ENCODE measurements at places on chromosomes 3 and 15.

GRCh38 chr3:61371123-61371522 is 119.9 kb upstream of the FHIT start:
- peak; percentile 5 for DNase-seq

DNA sequence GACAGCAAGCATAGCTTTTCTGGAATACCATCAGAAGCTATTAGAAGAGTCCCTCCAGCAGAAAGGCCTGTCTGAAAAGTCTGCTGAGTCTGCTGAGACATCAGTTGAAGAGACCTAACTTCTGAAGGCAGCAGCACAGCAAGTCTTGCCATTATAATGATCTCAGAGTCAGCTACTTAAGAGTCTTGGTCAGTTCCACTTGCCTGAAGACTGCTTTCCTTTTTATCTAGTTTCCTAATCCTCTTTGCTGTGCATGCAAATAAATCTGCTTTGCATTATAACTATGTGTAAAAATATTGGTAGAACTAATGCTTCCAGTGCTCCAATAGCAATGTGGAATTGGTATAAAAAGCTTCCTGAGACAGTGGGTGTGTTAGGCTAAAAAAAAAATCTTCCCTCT is 34.9 kb upstream of the CPOX start:
- no peak for DNase-seq

DNA sequence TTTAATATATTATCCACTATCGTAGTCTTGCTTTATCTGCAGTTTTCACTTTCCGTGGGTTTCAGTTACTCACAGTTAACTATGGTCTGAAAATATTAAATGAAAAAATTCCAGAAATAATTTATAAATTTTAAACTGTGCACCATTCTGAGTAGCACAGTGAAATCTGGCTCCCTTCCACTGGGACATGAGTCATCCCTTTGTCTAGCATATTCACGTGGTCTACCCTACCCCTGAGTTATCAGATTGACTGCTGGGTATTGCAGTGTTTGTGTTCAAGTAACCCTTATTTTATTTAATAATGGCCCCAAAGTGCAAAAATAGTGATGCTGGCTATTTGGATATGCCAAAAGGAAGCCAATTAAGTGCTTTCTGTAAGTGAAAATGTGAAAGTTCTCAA is 539.5 kb upstream of the AGTR1 start:
- DNase-seq: no peak

- peak; percentile 40 for DNase-seq
Measured at GRCh38 chr15:29139540-29140459, 129.8 kb downstream of the NSMCE3 start.

- DNase-seq: peak; percentile 6
Measured at GRCh38 chr15:63971427-63971805, 74.9 kb downstream of the DAPK2 start.

DNA sequence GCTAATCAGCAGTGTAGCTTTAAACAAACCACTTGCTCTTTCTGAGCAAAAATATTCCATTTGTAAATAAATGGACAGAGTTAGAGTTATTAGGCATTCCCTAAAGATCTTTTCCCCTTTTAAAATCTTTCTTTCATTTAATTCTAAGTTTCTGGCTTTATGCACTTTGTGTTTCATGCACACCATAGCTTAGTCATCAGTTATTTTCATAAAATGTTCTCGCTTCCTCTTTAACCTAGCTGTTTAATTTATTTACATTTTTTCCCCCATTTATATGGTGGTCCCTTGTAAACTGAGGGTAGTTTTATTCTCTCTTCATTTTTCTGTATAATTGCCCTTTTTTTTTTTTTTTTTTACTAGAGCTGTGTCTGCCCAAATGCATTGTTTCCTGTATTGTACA is 315.0 kb upstream of the LRRFIP2 start:
- no peak for DNase-seq

- no peak for DNase-seq
Measured at GRCh38 chr3:42749753-42750231, 23.3 kb downstream of the CCDC13 start.

- no peak for DNase-seq
Measured at GRCh38 chr3:122496508-122496907, 18.2 kb downstream of the KPNA1 start.

DNA sequence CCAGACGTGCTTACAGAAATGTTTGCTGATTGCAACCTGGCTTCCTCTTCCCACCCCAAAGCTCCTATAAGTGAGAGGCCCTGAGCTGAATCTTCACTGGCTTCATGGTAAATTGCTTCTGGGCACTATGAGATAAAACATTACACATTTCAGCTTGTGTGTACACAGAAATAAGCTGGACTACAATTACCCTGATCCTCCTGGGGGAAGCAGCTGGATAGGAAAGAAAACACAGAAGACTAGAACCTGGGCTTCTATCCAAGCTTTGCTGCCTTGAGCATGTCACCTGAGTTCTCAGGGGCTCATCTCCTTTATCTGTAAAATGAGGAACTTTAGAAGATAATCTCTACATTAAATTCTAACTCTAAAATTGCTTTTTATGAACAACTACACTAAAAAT is 40.3 kb downstream of the THBS1 start:
- DNase-seq: no peak

- no peak for DNase-seq
Measured at GRCh38 chr3:112974178-112974517, 755 bp downstream of the CD200R1 start.

DNA sequence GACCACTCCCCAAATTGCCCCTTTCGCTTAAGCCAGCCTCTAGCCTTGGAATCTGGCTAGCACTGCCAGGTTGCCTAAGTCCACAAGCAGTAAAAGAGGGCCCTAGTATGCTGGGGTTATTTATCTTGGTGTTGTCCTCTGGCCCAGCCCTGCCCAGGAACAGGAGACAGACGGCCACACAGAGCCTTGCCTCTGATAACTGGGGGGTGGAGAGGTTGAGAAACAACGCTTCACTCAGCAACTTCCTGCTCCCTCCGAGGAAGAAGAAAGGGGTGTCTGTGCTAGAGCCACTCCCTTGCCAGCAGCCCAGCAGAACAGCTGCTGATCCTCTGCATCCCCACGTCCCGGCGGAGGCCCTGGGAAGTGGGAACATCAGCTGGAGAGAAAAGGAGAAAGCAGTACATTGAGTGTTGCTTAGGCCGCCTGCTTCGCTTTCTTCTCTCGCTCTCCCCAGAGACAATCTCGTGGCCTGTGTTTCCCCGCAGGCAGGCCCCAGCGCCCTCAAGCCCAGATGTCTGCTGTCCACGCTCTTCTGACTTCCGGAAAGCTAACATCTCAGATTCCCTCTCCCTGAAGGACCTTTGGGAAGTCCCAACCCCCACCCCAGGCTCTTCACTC is 22.6 kb upstream of the C3orf70 start:
- DNase-seq: no peak

DNA sequence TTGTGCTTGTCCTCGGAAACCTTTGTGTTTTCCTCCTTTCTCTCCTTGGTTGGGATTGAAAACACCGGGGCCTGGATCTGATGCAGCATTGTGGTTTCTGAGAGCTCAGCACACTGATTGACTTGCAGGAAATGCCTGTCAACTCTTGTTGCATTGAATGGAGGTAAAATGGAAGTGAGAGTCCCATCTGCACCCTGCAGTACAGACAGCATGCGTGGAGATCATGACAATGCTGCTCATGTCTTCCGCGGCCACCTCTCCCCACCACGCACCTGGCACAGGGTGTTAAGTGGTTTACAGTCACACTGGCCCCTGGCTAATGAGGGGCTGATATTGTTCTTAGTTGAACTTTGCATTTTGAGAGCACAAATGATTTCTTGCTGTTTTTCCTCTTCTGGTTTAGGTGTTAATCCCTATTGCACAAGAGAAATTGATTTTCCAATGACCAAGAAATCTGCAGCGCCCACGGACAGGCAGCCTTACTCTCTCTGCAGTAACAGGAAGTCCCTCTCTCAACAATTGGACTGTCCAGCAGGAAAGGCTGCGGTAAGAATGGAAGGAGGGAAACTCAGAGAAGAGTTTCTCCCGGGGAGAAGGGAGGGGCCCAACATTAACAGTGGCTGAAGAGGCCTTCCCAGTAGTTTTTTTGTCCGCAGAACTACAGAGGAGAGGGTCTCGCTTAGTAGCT is 58.5 kb downstream of the STARD5 start:
- DNase-seq: no peak

- DNase-seq: no peak
Measured at GRCh38 chr3:133892541-133893231, 3.0 kb downstream of the RAB6B start.

DNA sequence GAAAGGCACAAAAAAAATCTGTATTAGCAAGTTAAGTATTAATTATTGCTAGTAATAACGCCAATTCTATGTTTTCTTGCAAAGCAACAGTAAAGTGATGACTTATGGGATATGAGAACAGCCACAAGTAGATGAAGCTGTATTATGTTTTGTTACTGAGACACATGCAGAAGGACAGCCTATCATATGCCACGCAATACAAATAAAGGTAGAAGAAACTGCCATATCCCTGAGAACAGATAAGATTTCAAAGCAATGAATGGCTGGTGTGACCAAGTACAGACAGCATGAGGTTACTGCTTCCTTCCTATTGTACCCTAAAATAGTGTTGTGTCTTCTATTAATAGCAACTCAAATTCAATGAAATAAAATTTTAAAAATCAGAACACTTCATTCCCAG is 26.7 kb downstream of the STAG1 start:
- no peak for DNase-seq
